ENCODE measurements at places on chromosomes 1 and 21.

DNA sequence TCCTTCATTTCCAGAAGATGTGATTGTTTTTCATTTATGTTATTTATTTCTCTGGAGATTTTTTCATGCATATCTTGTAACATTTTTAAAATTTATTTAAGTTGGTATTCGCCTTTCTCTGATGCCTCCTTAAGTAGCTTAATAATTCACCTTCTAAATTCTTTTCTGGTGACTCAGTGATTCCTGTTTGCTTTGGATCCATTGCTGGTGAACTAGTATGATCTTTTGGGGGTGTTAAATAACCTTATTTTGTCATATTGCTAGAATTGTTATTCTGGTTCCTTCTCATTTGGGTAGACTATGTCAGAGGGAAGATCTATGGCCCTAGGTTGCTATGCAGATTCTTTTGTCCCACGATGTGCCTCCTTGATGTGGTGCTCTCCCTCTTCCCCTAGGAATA, 1347.2 kb upstream of the B3GALT2 start:
- DNase-seq: no peak

DNA sequence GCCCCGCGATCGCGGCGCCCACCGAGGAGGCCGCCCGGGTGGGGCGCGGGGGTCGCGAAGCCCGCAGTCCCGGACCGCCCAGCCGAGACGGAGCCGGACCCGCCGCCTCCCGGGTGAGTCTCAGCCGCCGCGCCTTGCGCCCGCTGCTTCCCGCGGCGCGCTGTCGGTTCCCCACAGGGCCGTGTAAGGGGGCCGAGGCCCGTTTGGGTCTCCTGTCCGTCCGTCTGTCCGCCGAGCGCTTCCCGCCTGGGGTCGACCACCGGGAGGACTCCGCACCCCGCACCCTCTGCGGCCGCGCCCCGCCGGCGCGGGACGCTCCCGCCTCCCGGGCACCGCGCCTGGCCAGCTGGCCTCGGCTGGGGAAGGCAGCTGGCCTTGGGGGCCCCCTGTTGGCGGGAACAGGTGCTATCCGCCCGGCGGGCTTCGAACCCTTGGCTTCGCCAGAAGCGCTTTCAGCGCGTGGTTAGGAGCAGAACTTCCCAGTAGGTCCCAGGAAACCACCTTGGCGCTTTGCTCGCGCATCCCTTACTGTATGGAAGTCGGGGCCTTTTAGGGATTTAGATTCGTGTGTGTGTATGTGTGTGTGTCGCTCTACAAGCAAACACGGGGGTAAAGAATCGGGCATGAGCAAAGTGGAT, 414 bp downstream of the TMEM51 start:
- DNase-seq: no peak

DNA sequence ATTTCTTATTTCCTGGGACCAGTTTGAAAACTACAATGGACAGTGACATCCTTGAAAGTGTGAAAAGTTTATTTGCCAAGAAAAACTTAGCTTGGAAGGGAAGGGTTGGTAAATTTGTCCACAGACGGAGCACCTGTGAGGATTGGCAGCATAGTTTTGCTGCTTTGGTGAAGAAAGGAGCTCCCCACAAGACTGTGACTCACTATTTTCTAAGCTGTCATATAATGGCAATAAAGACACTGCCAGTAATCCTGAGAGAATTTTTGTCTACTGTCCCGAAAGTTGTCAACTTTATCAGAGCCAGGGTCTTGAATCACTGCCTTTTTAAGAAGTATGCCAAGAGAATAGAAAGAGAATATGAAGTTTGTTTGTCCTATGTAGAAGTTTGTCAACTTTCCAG, 230.8 kb downstream of the NEGR1 start:
- no peak for DNase-seq

GRCh38 chr1:16162163-16162822, 6.4 kb upstream of the EPHA2 start:
- no peak for DNase-seq

DNA sequence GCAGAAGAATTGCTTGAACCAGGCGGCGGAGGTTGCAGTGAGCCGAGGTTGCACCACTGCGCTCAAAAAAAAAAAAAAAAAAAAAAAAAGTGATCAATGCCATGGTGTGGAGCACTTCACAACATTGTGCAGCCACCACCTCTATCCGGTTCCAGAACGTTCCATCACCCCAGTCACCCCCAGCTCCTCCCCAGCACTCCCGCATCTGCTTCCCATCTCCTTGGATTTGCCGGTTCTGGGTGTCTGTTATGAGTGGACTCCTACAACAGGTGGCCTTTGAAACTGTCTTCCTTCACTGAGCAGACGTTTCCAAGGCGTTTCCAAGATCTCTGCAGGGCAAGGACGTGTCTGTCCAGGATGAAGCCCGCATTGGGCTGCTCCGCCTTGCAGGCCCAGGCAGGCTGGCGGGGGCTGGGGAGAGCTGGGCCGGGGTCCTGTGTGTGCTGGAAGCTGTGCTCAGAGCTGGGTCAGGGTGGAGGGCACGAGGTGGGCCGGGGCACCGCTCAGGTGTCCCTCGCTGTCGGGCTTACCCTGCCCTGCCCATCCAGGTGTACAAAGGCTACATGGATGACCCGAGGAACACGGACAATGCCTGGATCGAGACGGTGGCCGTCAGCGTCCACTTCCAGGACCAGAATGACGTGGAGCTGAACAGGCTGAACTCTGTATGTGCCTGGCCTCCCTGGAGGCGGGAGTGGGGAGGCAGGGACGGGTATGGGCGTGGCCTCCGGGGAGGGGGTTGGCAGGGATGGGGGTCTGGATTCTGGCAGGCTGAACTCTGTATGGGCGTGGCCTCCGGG, 14.9 kb upstream of the LRRC3 start:
- DNase-seq: no peak

DNA sequence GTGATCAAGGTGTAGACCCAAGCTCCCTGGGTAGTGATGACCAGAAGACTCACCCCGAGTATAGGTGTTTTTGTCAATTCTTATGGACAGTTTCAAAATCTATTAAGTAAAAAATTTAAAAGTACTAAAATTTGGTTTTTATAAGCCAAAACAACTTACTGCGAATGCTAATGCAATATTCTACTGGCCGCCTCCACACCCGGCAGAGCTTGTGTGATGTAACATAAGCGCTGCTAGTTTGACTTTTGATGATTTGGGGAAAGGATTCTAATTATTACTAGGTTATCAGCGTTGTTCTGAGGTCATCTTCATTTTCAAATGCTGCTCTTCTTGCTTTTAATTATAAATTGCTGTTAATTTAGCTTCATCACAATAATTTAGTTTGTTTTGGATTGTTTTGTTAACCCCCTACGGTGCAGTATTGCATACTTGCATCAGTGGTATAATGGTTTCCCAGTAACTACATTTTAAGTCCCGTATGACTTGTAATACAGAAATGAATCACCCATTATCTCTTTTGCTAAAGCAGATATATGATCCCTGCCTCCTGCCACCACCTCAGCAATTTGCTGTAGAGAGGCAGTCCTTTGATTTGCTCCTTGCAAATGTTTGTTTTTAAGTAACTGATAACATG, 178.0 kb downstream of the SDCCAG8 start:
- no peak for DNase-seq

DNA sequence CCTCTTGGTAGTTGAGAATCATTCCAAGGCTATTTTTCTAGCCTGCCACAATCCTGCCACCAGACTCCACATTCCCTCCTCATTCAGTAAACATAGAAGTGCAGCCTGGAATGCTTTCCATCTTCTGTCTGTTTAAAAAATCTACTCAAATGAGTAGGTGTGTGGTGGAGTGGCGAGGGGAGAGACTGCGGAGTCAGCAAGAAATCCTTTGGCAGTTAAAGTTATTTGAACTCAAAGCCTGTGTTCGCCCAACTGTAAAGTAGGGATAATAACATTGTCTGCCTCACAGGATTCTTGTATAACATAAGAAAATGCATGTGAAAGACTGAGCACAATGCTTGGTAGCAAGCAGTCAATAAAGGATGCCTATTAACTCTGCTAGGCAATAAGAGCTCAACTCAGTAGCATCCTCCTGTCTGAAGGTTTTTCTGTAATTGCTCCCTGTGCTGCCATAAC, 22.2 kb upstream of the DPT start:
- no peak for DNase-seq

GRCh38 chr1:211804915-211805314, 25.6 kb downstream of the LPGAT1 start:
- no peak for DNase-seq

DNA sequence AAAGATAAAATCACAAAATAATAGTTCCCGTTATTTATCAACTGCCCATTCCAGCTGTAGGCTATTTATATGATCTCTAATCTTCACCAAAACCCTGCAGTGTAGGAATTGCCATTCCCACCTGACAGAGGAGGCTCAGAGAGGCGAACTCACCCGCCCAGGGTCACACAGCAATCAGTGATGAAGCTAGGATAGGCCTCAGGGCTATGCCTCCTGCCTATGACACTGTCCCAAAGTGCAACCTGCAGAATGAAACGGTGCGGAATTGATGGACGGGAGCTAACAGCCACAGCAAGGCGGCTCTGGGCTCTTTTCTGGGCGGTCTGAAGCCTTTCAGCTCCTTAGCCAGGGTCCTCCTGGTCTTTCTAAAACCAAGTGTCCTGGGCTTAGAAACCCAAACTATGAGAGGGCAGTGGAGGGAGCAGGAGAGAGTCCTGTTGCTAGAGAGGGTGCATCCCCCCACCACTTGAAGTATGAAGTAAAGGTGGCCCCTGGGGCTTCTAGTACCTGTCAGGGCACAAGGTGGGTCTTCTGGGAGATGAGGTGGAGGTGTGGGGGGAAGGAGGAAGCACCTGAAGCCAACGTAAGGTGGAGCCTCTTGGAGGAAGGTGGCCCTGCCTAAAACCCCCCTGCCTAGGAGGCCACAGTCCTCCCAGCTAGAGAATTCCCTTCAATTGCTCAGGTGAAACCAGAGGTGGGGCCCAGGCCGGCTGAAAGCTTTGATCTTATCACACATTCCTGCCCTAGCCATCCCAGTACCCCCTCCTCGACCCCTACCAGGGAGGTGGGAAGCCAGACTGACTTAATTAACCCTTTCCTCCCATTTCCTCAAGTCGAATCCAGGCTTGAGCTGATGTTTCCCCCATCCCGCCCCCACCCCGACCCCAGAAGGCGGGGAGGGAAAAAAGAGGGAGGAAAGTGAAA, 14.8 kb downstream of the HSPG2 start:
- DNase-seq: no peak

DNA sequence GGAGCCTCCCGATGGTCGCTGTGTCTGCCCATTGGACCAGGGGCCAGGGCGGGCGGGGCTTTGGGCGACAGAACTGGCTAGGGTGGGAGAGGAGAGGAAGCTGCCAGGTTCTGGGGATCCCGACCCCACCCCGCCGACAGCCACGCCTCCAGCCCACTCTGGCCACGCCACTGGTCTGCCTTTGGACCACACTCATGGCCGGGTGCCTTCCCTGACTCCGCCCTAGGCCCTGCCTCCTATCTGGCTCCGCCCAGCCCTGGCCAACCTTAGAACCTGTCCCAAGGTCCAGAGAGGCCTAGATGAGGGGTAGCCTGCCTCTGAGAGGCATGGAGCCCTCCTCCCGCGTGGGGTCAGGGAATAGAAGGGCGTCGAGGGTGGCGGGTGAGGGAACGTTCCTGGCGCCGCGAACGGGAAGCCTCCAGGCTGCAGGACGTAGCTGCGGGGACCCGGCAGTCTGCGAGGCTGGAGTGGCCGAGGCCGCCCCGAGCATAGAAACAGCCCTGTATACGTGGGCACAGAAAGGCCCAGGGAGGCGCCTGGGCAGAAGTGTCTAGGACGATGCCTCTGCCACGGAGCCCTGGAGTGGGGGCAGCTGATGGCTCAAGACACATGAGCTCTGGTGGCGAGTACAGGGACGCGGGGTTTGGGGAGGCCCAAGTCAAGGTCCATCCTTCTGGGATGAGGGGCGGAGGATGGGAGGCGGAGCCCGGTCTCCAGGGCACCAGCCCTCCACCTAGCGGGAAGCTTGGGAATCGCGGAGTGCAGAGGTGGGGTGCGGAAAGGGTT, 11.5 kb upstream of the COL16A1 start:
- DNase-seq: peak; percentile 96

DNA sequence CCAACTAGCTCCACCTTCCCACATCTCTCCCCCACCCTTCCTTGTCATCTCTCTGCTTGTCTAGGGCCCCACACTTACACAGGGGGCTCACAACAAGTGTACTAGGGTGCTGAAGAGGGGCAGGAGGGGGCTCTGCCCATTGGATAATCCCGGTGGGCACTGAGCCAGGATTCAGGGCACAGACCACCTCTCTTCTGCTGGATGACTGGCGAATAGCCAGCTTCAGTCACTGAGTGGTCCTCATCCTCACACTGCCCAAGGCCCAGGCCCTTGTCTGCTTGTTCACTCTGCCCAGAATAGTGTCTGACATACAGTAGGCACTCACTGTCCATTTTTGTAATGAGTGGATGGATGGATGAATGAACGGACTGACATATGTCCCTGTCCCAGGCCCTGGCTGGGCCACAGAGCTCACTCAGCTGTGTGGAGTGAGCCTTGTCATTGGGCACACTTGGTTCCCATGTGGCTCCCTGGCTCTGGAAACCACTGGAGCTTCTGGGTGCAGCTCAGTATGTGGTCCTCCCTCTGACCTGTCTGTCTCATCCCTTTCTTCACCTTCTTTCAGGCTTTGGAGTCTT, 36.6 kb downstream of the FOXO6 start:
- peak; percentile 23 for DNase-seq

DNA sequence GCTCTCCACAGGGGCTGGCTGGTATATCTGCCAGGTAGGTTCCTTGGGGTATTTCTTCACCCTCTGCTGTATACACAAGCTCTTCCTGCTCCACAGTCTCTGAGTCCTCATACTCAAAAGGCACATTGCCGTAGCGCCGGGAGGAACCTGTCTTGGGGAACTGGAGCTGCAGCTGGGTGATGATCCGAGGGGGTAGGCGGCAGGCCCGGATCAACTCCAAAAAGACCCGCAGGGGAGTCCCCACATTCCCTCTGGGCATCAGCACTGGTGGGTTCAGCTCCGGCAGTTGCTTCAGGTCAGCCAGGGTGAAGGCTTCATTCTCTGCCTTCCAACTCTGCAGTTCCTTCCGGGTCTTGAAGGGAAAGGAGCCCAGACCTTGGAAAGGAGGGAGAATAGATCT, 2.9 kb downstream of the GPATCH3 start:
- DNase-seq: no peak

DNA sequence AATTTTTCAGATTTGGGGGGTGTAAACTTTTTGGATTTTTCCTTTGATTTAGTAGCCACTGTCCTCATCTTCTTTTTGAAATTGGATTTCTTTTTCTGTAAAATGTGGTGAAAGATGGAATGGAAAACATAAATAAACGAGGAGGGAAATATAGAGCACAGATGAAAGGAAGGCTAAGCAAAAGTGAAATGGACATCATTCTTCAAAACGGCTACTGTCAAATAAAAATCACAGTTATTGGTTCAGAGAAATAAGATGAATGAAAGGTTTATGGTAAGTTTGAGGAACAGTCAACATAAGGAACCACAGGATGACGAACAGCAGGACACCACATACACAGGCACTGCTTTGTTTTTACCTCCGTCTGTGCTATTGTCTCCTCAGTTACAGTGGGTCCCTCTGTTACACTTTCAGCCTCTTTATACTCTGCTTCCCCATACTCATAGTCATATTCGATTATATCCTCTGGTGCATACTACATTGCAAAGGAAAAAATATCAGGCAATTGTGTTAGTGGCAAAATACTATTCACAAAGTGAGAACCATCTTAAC, 82.4 kb downstream of the COL11A1 start:
- no peak for DNase-seq

GRCh38 chr1:165753934-165754333, 14.7 kb downstream of the TMCO1 start:
- no peak for DNase-seq

GRCh38 chr1:2544875-2545640, 11.1 kb upstream of the TNFRSF14 start:
- no peak for DNase-seq
